Left lobe of liver (tissue), 2 donors: ENCODE measurements at places on chromosomes 2 and 18. TPM values are rescaled to one million over a fixed set of nuclear protein-coding genes. Genes with fewer than 3 reads are reported as not detected.

ARHGAP28 gene
- 0.68 TPM for total RNA-seq

C2orf92 gene
- 11.7 TPM for total RNA-seq

POTEI gene
- total RNA-seq: not detected

CAPN13 gene
- total RNA-seq: 0.08 TPM

COMMD1 gene
- 16.5 TPM for total RNA-seq

CYTIP gene
- total RNA-seq: 1.1 TPM

LYG1 gene
- total RNA-seq: 0.65 TPM

KCNF1 gene
- total RNA-seq: not detected
